ENCODE measurements at places on chromosomes 7 and 10.

GRCh38 chr10:1567742-1568495 is 169.4 kb downstream of the ADARB2 start:
- DNase-seq, result no peak

GRCh38 chr10:60236869-60237524 is 152.7 kb downstream of the ANK3 start:
- peak; percentile 45 for DNase-seq

GRCh38 chr7:78499971-78500370 is 701.4 kb downstream of the PHTF2 start:
- DNase-seq, result no peak

GRCh38 chr10:124912101-124912886 is 29.6 kb upstream of the ZRANB1 start:
- no peak for DNase-seq

GRCh38 chr7:140924019-140924820 is 509 bp downstream of the BRAF start:
- peak; percentile 75 for DNase-seq

GRCh38 chr10:44354771-44355170 is 30.1 kb downstream of the CXCL12 start:
- DNase-seq, result no peak

- DNase-seq, result peak; percentile 55
These were observed 22.2 kb downstream of the DNAJB12 start for GRCh38 chr10:72332423-72333111.

DNA sequence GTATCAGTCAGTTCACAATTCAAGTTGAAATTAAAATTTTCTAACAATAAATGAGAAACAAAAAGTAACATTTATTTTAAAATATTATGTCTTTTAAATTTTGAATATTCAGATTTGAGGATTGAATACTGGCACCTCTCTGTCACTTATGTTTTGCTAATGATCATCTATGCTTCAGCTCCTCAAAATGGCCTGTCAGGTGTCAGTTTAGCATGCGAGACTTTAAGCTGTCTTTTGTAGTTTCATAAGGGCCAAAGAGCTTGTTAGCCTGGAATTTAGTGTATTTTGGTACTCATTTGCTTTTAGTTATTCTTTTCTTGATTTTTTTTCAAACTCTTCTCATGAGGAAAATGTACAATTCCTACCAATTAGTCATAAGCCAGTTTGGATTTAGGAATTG is 102.0 kb upstream of the RPA3 start:
- DNase-seq, result no peak

DNA sequence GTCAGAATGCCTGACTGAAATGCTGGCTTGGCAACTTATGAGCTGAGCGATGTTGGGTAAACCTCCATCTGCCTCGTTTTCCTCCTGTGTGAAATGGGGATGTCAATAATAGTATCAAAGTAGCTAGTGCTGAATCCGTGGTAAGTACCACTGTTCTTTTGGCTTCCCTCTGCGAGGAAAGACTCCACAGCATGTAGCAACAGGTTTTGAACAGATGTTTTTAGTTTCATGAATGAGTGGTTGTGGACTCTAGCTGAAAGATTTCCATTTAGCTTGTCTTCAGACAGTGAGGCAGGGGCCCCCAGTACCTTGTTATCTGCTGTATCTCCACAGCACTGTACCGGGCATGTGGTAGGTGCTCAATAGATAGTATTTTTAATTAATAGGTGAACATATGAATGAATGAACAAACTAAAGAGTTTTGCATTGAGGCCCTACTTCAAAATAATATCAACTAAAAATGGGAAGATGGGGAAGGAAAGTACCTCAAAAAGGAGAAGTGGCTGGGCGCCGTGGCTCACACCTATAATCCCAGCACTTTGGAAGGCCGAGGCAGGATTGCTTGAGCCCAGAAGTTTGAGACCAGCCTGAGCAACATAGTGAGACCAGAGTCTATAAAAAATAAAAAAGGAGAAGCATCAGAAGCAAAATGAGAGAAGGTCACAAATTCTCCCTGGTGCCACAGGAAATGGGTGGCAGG is 5.6 kb upstream of the DLG5 start:
- no peak for DNase-seq

DNA sequence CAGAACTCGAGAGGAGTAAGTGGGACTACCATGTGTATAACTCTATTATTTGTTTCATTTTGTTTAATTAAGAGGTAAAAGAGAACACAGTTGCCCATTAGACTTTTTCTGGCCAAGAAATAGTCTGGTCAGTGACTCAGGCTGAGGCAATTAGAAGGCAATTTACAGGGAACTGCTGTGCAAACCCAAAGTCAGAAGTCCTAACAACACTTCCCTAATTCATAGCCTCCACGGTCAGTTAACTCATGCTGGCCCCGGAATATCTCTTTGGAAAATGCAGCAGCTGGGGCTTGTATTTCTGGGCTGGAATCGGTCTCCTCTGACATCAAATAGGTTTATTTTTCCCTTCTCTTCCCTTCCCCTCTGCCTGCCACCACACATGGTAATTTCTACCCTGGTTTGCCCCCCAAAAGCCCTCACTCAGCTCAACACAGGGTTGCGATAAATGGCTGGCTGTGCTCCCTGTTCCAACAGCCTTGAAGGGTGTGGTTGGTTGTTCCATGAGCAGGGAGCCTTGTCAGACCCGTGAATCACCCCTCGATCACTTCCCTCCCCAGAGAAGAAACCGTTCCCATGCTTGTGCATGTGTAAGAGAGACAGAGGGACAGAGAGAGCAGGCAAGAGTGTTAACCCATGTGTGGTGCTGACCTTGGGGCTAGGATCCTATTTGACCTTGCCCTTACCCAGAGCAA is 5.3 kb downstream of the SH3PXD2A start:
- DNase-seq, result no peak

DNA sequence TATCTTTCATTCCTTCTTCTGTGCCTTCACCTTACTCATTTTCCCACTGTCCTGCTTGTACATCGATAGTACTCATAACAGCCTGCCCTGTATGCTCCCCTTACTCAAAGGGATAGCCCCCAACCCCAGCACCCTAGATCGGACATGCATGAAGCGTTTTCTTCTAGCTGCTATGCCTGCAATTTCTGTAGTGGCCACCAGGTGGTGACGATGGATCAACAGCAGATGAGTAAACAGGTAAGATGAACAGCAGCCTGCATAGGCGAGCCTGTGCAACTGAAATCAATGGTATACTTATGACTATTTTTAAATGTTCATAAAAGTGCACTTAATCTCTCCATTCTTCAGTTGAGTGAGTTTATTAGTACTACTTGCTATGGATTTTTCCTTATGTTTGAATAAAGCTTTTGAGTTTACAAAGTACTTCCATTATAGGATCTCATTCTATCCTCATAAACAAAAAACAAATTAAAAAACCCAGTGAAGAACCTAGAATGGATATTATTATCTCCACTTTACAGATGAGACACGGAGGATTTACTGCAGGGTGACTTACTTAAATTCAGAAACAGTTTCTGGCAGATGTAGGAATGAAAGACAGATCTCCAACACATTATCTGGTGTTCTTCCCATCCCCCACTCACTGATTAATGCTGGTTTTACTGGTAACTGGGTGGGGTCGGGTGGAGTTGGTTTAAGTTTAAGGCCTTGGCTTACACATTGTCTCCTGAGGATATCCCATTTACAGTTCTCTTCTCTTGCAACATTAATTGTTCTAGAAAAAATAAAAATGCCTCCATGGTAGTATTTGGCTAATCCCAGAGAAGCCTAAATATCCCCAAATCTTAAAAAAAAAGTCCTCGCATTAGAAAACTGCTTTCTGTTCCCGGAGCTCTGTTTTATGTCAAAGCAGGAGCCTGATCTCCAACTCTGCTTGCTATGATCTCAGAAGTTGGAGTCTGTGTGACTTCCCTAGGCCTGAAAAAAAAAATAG is 222.1 kb downstream of the GLI3 start:
- DNase-seq, result peak; percentile 63

DNA sequence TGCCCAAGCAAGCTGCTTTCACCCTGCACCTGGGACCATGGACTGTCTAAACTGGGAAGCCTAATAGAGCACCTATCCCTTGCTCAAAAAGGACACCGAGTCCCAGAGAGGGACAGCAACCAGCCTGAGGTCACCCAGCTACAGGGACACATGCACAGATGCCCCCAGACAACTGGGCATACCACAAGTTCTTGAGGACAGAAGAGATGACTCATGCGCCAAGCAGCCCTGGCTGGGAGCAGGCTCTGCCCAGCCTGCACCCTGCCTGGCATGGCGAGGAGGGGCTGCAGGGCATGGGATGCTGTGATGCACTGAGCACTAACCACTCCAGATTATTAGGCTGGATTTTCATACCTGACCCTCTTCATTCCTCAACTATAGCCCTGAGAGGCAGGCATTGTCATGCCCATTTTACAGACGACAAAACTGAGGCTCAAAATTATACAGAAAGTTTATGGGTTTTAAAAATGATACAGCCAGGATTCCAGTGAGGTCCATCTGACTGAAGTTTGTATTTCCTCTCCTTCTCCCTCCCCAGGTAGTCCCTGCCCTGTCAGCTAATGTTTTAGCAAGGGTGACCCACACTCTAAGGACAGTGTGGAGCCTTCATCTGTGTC is 289.3 kb upstream of the ZMIZ1 start:
- DNase-seq, result no peak

DNA sequence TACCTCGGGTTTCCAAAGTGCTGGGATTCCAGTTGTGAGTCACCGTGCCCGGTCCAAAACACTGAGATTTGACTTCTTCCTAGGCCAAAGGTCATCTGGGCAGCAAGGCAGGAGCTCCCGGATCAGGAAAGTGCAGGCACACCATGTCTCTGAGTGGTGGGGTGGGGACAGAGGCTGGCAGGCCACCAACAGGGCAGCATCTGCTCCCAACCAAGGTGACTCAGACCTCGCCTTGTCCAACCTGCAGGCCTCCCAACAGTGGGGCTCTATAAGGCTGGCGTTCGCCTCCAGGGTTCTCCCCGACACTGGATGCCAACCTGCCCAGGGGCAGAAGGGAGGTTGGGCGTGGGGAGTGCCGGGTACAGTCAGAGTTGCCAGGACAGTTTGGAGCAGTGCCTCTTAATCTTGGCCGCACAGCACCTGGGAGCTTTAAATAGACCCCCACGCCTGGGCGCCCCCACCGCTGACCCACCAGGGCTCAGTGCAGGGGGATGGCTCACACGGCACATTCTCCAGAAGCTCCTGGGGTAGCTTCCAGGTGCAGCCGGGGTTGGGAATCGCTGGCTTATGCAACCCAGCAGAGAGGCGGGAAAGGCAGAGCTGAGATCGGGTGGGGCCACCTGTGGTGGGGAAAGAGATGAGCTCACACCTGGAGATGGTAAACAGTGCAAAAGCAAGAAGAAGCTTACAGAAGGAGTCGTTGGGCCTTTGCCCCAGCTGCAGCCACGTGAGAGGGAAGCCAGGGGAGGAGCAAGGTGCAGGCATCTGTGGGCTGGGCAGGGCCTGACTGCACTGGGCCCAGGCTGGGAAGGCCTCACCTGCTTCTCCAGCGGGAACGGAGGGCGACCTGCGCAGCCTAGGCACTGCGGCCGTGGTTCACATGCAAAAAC is 10.9 kb downstream of the CALML5 start:
- DNase-seq, result no peak

DNA sequence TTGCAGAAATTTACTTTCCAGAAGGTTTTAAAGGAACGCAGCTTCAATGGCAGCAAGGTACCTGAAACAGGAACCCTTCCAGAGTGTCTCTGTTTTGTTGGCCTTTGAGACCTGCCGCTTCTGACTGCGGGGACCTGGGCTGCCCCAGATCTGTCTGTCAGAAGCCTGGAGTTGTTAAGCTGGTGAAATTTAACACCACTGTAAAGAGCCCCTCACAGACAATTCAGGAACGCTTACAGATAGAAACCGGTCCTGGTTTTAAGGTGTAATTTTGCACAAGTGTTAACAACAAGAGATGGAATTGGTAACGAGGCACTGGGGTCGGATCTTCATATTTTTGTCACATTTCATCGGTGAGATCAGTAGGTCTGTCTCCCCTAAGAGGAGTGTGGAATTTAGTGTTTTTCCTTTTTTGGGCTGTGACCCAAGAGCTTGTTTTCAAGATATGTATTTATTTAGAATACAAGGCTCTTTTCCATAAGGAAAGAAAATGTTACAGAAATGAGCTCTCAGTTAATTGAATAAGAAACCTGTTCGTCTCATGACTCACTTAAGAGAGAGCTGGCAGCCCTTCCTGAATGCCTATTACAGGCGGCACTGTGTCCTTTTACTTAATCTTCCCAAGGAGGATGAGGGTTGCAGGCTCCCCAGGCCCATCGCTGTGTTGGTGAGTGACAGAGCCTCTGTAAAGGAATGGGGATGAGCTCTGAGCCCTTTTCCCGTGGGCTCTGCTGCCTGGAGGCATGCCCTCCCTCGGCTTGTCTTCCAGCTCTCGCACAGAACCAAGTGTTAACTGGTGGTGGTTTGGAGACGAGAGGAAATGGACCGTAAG is 168.7 kb downstream of the CUX1 start:
- DNase-seq, result no peak

- DNase-seq, result no peak
These were observed 52.5 kb downstream of the DGKB start for GRCh38 chr7:14850039-14850438.

- no peak for DNase-seq
These were observed 507 bp downstream of the CCDC201 start for GRCh38 chr7:45872116-45873034.
